Heart right ventricle (tissue), 16 donors: ENCODE measurements at places on chromosomes 6 and 20.

DNA sequence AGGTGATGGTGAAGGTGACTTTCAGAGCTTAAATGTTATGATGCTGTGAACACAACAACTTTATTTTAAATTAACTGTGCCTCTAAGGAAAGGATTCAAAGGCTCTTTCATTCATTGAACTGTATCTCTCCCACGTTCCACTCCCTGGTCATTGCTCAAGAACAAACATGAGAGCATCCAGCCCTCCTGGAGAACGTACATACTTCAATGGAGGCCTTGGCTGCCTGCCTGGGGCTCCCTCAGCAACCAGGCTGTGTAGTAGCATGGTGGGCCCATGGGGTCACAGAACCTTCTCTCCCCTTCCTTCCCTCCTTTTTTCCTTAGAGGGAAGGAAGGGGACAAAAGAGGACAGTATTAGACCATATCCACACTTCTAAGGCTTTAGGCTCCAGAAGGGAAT lies 234.3 kb downstream of the CDC5L start:
- no peak overlapping the region for H3K27ac ChIP-seq
- H3K4me3 ChIP-seq, result no peak overlapping the region
- H3K36me3 ChIP-seq, result no peaks in the 10 kb centered on the region
- no peaks in the 10 kb centered on the region for H3K4me1 ChIP-seq
- DNase-seq, result no peak

GRCh38 chr6:164066766-164067165 lies 652.2 kb downstream of the QKI start:
- H3K27ac ChIP-seq, result no peak overlapping the region
- no peaks in the 10 kb centered on the region for H3K27me3 ChIP-seq
- DNase-seq, result no peak
- peaks cover 8% of the 10 kb centered on the region for H3K4me1 ChIP-seq
- H3K4me3 ChIP-seq, result no peak overlapping the region

DNA sequence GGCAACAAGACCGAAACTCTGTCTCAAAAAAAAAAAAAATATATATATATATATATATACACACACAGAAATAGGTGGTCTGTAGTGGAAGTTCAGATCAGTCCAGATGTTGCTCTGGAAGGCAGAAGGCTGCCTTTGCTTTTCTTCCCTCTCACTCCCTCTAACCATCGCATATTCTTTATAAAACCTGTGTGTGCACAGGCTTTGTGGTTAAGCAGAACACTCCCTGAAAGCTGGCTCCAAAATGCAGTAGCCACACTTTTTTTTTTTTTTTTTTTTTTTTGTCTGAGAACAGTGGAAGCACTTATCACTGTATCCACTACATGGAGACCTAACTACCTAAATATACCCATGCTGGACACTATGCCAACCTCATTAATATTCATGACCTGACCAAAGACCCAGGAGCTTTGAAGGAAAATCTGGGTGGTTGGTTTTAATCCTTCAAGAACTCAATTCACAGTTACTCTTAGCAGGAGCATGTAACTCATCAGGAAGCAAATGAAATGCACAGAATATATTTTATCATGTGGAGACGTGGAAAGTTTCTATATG lies 20.0 kb upstream of the GFOD1 start:
- no peaks in the 10 kb centered on the region for H3K27me3 ChIP-seq
- no peaks in the 10 kb centered on the region for H3K36me3 ChIP-seq
- no peak overlapping the region for H3K4me3 ChIP-seq
- no peak for DNase-seq
- H3K4me1 ChIP-seq, result peaks cover 6% of the 10 kb centered on the region

DNA sequence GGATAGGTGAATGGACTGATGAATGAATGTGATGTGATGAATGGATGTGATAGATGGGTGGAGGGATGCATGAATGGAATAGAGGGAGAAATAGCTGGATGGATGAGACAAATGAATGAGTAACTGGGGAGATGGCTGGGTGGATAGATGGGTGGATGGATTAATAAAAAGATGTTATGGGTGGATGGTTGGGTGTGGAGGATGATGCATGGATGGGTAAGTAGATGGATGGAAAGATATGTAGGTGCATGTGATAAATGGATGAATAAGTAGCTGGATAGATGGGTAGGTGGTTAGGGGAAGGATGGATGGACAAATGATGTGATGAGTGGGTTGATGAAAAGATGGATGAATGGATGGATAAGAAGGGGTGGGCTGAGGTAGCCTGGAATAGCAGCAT lies 4.7 kb downstream of the HNF4A start:
- no peak overlapping the region for H3K27ac ChIP-seq
- no peak for DNase-seq
- no peak overlapping the region for H3K4me3 ChIP-seq
- H3K36me3 ChIP-seq, result no peaks in the 10 kb centered on the region
- H3K4me1 ChIP-seq, result no peaks in the 10 kb centered on the region

GRCh38 chr6:80742481-80742880 lies 636.0 kb downstream of the BCKDHB start:
- no peaks in the 10 kb centered on the region for H3K36me3 ChIP-seq
- DNase-seq, result no peak
- no peak overlapping the region for H3K4me3 ChIP-seq
- no peak overlapping the region for H3K27ac ChIP-seq

DNA sequence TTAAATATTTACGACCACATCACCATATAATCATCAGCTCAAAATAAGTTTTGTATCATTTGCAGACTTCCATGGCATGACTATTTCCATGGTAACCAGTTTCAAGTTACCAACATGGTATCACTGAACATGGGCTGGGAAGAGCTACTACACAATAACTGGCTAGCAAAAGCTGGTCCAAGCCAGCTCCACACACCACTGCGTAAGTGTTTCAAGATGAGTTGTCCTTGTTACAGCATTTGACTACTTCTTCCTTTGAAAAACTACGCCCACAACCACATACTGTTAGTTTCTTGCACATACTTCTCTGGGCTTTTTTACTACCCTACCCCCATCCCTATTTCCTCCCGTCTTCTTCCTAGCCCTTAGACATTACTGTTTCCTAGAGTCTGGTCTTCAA lies 8.5 kb downstream of the CD164 start:
- DNase-seq, result no peak
- no peak overlapping the region for H3K27ac ChIP-seq
- no peak overlapping the region for H3K4me3 ChIP-seq
- peaks cover 98% of the 10 kb centered on the region for H3K36me3 ChIP-seq

GRCh38 chr6:135905604-135906300 lies 54.3 kb downstream of the PDE7B start:
- H3K36me3 ChIP-seq, result no peaks in the 10 kb centered on the region
- H3K27me3 ChIP-seq, result no peaks in the 10 kb centered on the region
- H3K27ac ChIP-seq, result no peak overlapping the region
- DNase-seq, result no peak

GRCh38 chr6:36141091-36141490 lies 10.8 kb downstream of the MAPK13 start:
- no peaks in the 10 kb centered on the region for H3K27me3 ChIP-seq
- no peaks in the 10 kb centered on the region for H3K4me1 ChIP-seq
- H3K36me3 ChIP-seq, result no peaks in the 10 kb centered on the region
- H3K27ac ChIP-seq, result no peak overlapping the region

GRCh38 chr20:53180928-53181362 lies 208.8 kb downstream of the TSHZ2 start:
- H3K4me3 ChIP-seq, result no peak overlapping the region
- no peak for DNase-seq
- H3K4me1 ChIP-seq, result no peaks in the 10 kb centered on the region
- H3K27me3 ChIP-seq, result no peaks in the 10 kb centered on the region
- no peak overlapping the region for H3K27ac ChIP-seq

- no peak overlapping the region for H3K4me3 ChIP-seq
- no peak for DNase-seq
- H3K27me3 ChIP-seq, result no peaks in the 10 kb centered on the region
- H3K36me3 ChIP-seq, result no peaks in the 10 kb centered on the region
- no peaks in the 10 kb centered on the region for H3K4me1 ChIP-seq
Measured at GRCh38 chr6:125773387-125774341, 17.1 kb upstream of the NCOA7 start.

GRCh38 chr6:84411060-84411629 lies 183.7 kb upstream of the CEP162 start:
- no peak overlapping the region for H3K27ac ChIP-seq
- H3K36me3 ChIP-seq, result no peaks in the 10 kb centered on the region
- no peak overlapping the region for H3K4me3 ChIP-seq
- no peaks in the 10 kb centered on the region for H3K4me1 ChIP-seq

GRCh38 chr6:33316603-33317418 lies 733 bp downstream of the ZBTB22 start:
- H3K36me3 ChIP-seq, result no peaks in the 10 kb centered on the region
- DNase-seq, result peak; percentile 57
- H3K27me3 ChIP-seq, result no peaks in the 10 kb centered on the region
- peak overlapping the region; percentile 56 for H3K4me3 ChIP-seq
- H3K4me1 ChIP-seq, result peaks cover 72% of the 10 kb centered on the region
- peak overlapping the region; percentile 86 for H3K27ac ChIP-seq

DNA sequence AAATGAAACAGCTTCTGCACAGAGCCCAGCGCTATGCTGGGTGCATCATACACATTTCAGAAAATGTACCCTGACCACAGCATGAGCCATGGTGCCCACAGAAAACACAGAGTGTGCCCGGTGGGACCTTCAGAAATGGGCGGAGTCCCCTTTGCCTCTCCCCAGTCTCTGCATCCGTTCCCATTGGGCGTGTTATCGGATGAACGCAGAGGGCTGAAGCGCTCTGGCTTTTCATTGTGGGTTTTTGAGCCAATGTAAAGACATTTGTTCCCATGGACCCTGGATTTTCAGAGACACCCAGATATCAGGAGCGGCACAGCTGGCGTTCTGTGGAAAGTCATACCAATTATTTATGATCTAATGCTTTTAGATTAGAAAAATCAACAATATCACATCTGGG lies 99.8 kb downstream of the DACT2 start:
- H3K27ac ChIP-seq, result peak overlapping the region; percentile 77
- no peak overlapping the region for H3K4me3 ChIP-seq
- H3K4me1 ChIP-seq, result no peaks in the 10 kb centered on the region
- peaks cover 4% of the 10 kb centered on the region for H3K27me3 ChIP-seq

DNA sequence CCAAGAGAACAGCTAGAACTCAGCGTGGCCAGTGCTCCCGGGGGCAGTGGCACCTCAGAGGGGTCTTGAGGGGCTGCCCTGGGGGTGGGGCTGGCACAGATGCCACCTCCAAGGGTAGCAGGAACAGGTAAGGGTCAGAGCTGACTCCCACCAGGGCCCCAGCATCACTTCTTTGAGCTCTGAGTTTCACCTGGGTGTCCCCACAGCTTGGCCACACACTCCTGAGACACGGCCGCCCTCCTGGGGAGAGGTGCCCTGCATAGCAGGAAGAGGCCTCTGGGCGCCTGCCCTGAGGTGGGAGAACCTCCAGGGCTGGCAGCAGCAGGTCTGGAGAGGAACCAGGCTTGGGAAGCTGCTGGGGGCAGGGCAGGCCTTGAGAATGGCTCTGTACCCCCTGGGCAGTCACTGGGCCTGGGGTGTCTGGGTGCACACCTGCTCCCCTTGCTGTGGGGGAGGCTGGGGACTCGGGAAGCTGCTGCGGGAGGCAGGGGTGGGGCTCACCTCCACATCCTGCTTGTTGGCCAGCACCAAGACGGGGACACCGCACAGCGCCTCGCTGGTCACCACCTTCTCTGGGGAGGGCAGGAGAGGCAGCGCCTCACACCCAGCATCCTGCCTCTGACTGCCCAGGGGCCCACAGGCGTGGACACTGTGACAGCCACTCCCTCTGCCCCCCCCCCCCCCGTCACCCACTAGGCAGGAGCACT lies 5.0 kb downstream of the TNFRSF6B start:
- H3K27me3 ChIP-seq, result no peaks in the 10 kb centered on the region
- peaks cover 31% of the 10 kb centered on the region for H3K4me1 ChIP-seq
- H3K36me3 ChIP-seq, result peaks cover 8% of the 10 kb centered on the region
- no peak overlapping the region for H3K4me3 ChIP-seq
- peak overlapping the region; percentile 30 for H3K27ac ChIP-seq
- DNase-seq, result no peak

- H3K27me3 ChIP-seq, result no peaks in the 10 kb centered on the region
- H3K4me3 ChIP-seq, result no peak overlapping the region
- H3K4me1 ChIP-seq, result no peaks in the 10 kb centered on the region
- no peak for DNase-seq
Measured at GRCh38 chr6:115460913-115461312, 599.8 kb downstream of the FRK start.

- peaks cover 29% of the 10 kb centered on the region for H3K4me1 ChIP-seq
- DNase-seq, result peak; percentile 57
- no peak overlapping the region for H3K4me3 ChIP-seq
- peaks cover 28% of the 10 kb centered on the region for H3K27me3 ChIP-seq
Measured at GRCh38 chr20:3080939-3081388, 3.6 kb downstream of the AVP start.

DNA sequence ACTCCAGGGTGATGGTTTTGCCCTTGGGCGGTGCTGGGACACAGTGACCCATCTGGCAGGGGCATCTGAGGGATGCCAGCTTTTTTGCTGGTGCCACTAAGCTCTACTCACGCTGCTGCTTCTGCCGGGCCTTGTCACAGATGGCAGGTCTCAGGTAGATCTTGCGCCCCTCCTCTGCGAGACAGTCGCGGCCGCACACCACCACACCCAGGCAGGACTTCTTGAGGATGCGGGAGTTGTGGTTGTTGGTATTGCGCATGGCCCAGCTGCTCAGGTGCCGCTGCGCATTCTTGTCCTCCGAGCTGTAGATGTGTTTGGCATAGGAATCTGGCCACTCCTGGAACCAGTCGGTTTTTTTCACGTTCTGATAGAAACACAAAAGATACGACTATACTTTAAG lies 14.7 kb downstream of the GCM1 start:
- no peaks in the 10 kb centered on the region for H3K36me3 ChIP-seq
- peaks cover 7% of the 10 kb centered on the region for H3K27me3 ChIP-seq
- H3K4me3 ChIP-seq, result no peak overlapping the region
- no peak overlapping the region for H3K27ac ChIP-seq
- no peaks in the 10 kb centered on the region for H3K4me1 ChIP-seq
- no peak for DNase-seq

- no peaks in the 10 kb centered on the region for H3K4me1 ChIP-seq
- no peak for DNase-seq
- H3K4me3 ChIP-seq, result no peak overlapping the region
- no peak overlapping the region for H3K27ac ChIP-seq
- H3K36me3 ChIP-seq, result no peaks in the 10 kb centered on the region
- no peaks in the 10 kb centered on the region for H3K27me3 ChIP-seq
Measured at GRCh38 chr6:104428184-104428583, 431.5 kb downstream of the HACE1 start.

DNA sequence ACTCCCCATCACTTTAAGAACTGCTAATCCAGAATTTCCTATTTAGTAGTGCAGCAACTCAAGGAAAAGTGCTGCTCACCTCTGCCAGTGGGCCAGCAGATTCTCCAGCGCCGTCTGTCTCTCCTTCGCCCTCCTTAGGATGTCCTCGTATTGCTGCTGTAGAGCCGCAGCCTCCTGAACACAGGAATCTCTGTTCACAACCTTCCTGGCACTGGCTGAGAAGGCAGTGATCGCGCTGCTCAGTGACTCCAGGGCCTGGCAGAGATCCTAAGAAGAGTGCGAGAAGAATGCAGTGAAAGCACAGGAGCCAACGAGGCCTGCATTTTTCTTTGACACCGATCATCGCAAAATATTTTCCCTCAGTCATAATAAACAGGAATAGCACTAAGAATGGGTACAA lies 209.0 kb downstream of the SYNE1 start:
- no peak overlapping the region for H3K27ac ChIP-seq
- DNase-seq, result no peak
- no peak overlapping the region for H3K4me3 ChIP-seq
- no peaks in the 10 kb centered on the region for H3K36me3 ChIP-seq
- H3K27me3 ChIP-seq, result no peaks in the 10 kb centered on the region

- no peak overlapping the region for H3K27ac ChIP-seq
- H3K4me3 ChIP-seq, result no peak overlapping the region
- no peak for DNase-seq
- H3K4me1 ChIP-seq, result peaks cover 78% of the 10 kb centered on the region
Measured at GRCh38 chr6:15331143-15331542, 85.3 kb downstream of the JARID2 start.
